GM10248 (cell line): ENCODE measurements at places on chromosomes 1 and 21.

- DNase-seq, result no peak
These were observed 109.6 kb downstream of the PCP4 start for GRCh38 chr21:39976800-39977199.

GRCh38 chr1:29602203-29602602, 365.9 kb downstream of the PTPRU start:
- no peak for DNase-seq

GRCh38 chr21:43892984-43893535, 28.0 kb downstream of the AGPAT3 start:
- no peak for DNase-seq

- DNase-seq, result no peak
These were observed 78.0 kb downstream of the PTPN14 start for GRCh38 chr1:214473387-214473786.

- DNase-seq, result no peak
These were observed 53.9 kb upstream of the SAMD13 start for GRCh38 chr1:84247425-84248220.

DNA sequence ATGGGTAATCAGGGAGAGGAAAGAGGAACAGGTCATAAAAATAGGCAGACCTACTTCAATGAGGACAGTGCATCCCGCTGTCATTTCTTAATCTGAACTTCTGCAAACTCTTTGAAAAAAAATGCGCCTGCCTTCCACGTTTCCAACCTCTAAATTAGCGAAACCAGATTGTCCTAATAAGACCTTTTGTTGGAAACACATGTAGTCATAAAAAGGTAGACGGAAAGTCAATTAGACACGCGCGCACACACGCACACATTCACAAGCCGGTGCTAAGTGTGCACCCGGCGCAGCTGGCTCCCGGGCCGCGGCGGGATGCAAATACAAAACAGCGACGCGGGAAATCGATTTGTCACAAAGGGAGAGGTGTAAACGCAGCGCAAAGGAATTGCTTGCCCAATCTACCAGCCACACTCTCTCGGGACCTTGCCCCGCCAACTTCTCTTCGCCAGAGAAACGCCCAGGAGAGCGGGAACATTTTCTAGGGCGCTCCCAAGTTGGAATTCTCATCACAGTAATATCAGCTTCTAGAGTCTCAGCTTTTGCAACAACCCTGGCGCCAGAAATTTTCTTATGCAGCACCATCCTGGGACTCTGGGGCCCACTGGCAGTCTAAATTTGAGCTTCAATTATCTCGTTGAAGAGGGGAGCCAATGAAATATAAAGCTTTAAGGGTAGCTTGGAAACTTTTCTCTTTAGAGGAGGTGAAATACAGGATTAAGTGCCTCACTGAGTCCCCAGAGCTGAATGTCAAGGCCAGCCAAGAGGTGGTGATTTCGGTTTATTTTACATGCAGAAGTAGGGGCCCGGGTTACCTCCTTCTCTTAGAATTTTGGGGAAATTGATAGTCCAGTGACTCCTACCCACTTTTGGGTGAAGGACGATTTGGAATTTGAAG, 4.5 kb downstream of the PRRX1 start:
- DNase-seq, result no peak

- DNase-seq, result no peak
These were observed 165.9 kb downstream of the SDCCAG8 start for GRCh38 chr1:243421784-243422183.

GRCh38 chr1:170803711-170804110, 131.6 kb upstream of the MROH9 start:
- DNase-seq, result no peak

DNA sequence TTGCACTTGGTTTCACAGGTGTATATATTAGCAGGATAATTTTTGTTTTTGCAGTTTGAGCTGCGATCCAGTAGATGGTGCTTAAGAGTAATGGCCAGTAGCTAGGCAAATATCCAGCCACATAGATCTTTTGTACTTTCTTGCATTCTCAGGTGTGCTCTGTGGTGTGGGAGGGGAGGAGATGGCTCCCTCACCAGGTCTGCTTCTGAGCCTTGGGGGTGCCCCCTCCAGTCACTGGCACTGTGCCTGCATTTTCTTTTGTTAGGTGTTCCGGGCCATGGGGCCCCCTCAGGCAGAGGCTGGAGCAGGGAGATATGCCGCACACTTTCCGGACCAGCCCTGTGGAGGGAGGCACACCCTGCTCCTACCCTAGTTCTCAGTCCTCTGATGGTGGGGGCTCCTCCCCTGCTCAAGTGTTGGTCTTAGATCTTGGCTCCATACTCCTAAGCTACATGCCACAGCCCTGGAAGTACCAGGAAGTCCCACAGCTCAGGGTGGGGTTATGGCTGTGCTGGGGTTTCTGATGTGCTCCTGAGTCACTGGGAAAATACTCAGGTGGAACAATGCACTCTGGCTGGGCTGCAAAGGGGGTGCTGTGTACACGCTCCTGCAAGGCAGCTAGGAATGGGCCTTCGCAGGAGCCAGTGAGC, 197.6 kb upstream of the DMRTA2 start:
- DNase-seq, result no peak

DNA sequence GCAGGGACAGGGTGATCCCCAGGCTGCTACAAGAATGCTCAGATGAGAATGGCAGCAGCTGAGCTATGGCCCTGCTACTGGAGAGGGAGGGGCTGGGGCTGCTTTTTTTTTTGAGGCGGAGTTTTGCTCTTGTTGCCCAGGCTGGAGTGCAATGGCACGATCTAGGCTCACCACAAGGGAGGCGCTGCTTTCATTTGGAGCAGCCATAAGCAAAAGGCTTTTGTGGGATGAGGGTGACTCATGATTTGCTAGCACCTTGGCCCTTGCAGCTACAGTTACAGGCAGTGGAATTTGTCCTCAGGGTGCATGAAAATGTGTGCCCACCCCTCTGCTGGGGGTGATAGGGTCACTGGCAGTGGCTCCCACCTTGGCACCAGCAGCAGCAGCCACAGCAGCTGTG, 32.4 kb upstream of the CYP4A22 start:
- no peak for DNase-seq

DNA sequence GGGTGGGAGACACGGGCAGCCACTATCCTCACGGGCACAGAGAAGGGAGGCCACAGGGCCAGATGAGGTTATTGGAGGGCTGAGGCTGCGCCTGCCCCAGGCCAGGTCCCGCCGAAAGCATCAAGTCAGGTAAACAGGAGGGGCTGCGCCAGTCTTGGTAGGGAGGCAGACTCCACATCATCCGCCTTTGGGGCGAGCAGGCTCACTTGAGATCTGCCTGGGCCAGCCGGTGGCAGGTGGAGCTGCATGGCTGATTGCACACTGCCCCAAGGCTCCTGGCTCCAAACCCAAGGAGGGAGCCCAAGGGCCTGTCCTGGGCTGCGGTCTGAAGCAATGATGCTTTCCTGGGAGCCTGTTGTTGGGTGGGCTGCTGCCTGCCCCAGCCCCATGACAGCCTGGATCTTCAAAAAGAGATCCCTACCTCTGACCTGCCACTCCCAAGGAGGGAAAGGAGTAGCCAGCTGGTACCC, 4.6 kb downstream of the SMIM1 start:
- no peak for DNase-seq

- peak; percentile 98 for DNase-seq
These were observed at the start of the genes ERMAP and SVBP for GRCh38 chr1:42816585-42817439. ERMAP (plus strand) TSS chr1:42817122; CDS start chr1:42830449, 13,327 bp downstream. SVBP (minus strand) TSS chr1:42817397; CDS start chr1:42816544, 853 bp downstream.

DNA sequence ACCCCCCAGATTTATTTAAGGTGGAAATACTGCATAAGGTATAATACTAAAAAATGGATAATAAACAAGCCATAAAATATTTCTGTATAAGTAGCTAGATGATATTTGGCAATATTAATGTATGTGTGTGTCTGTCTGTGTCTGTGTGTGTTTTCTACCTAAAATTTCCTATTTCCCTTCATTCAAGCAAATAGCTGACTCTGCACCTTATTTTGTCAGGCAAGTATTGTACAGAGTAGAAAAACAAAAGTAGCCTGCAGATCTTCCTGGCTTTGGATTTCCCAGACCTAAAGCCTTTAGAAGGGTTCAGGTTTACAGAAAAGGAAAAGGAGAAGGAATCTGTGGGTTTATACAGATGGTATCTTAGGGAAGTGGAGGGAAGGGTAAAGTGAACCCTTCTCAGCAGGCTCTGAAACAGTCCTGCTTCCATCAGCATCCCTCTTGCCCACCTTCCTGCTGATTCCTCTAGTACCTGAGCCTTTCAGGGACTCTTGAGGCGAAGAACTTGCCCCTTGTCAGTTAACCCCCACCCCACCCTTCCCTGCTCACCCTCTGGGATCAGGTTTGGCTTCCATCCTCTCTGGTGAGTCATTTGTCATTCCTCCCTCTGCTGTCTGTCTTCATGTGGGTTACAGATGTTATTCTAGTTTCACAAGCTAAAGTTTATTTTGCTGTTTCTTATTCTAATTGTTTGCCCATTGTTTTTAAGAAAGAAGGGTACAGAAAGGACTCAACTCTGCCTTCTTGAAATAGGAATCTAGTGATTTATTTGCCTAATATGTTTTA, 21.7 kb upstream of the RGS16 start:
- DNase-seq, result no peak

DNA sequence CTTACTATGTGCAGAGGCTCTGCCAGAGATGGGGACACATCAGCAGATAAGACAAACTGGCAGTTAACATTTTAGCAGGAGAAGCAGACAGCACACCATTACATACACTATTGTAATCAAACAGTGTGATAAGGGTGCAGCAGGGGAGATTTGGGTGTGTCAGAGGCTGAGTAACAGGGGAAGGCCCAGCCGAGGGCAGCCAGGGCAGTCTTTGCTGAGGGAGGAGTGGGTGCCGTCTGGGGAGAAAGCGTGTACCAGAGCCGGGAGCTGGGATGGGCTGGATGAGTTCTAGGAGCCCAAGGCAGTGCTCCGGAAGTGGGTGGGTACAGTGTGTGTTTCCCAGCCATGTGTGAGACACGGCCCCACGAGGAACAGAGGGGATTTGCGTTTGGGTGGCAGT, 31.2 kb downstream of the KCNA10 start:
- DNase-seq, result no peak

DNA sequence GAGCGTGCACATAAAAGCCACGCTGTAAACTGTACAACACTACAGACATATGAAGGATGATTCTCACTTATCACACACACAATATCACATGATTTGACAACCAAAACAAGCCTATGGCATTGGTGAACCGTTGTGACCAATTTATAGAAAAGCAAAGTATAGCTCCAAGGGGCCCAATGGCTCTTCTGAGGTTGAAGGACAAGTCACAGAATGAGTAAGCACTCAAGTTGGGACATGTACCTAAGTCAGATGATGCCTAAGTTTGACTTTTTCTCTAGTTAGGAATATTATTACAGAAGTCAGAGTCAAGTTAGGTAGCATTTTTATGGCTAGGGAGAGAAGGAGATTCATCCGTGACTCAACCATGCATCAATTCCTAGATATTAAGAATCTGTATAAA, 45.7 kb downstream of the PLPP3 start:
- DNase-seq, result no peak

DNA sequence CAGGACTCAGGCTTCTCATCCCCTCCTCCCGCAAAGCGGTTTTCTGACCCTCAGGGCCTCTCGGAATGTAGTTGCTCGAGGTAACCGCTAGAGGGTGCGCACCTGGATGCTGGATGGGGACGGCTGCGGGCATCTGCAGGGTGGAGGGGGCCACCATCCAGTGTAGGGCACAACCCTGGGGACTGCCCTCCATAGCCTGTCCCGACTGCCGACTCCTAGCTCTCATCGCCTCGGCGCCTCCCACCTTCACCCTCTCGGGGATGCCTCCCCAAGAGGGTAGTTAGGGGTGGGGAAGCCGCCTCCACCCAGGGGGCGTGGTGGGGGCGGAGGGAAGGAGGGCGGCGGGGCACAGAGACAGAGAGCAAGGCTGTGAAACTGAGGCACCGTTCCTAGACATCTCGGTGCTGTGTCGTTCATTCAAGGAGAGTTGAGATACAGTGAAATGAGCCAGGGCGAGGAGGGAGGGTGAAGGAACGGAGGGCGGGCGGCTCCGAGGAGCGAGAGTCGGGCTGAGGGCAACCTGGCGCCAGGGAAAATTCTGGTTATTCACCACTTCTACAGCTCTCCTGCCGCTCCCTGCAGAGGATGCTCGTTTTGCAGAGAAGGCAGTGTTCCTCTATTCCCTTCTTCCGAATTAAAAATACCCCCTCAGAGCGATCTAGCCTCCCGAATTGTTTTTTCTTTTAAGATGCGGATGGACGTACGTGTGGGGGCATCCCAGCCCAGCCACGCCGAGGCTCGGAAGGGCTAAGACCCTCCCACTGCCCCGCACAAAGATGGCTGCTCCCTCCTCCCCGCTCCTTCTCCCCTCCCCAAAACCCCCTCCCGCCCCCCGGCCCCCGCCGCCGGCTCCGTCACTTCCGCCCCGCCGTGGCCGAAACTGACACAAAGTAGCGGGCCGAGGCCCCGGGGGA, at the start of gene ATP8B2:
ATP8B2 (plus strand) TSS at position 857 of the 914 bp plus-strand sequence. CDS start 2,617 bp downstream, outside the sequence.
- DNase-seq, result peak; percentile 90

DNA sequence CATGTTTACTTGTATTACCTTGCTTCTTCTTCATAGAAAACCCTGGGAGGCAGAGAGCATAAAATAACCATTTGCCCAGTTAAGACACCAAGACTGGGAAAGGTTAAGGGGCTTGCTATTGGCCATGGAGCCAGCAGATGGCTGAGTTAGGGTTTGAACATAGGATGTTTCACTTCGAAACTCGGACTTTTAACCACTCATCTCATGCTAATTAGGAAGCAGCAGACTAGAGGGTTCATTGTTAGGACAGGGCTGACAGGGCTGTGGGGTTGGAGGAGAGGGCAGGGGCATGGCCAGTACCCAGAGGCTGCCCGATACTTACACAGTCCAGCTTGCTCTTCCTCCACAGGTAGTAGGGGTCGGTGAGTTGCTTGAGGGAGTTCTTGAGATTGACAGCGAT, 17.0 kb downstream of the SLC26A9 start:
- DNase-seq, result no peak

- no peak for DNase-seq
These were observed 15.7 kb downstream of the SSR2 start for GRCh38 chr1:156004843-156005584.

DNA sequence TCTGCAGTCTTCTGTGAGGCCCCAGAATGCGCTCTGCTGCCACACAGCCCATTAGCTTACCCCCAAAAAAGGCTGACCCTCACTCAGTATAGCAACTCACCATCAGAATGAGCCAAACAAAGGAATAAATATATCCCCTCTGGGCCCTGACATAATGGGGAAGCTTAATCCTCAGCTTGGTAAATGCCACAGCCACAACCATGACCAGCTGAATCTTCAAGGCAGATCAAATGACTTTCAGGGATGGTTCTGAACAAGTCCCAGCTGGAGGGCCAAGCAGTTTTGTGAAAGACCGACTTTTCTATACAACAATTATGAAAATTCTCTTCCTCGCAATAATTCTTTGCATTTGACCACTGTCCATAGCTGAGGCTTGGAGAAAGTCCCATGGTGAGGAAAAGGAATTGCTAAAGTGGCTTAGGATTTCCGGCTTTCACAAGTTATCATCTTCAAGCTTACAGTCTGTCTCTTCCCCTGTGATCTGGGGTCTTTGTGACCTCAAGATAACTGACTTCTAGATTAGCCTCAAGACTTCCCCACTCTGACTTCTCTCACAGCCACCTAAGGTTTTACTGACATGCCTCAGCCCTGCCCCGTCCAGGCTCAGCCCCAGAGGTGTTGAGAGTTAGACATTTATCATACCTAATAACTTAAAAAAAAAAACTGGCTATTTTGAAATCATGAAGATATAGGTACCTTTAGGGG, 47.8 kb upstream of the PBX1 start:
- no peak for DNase-seq
